Fibroblast of villous mesenchyme (primary cell): ENCODE measurements at places on chromosomes 3 and 15.

GRCh38 chr3:40524222-40524567 lies 565 bp upstream of the ZNF621 start:
- no peak for DNase-seq

GRCh38 chr3:57942388-57942787 lies 65.8 kb upstream of the FLNB start:
- DNase-seq = peak; percentile 91

DNA sequence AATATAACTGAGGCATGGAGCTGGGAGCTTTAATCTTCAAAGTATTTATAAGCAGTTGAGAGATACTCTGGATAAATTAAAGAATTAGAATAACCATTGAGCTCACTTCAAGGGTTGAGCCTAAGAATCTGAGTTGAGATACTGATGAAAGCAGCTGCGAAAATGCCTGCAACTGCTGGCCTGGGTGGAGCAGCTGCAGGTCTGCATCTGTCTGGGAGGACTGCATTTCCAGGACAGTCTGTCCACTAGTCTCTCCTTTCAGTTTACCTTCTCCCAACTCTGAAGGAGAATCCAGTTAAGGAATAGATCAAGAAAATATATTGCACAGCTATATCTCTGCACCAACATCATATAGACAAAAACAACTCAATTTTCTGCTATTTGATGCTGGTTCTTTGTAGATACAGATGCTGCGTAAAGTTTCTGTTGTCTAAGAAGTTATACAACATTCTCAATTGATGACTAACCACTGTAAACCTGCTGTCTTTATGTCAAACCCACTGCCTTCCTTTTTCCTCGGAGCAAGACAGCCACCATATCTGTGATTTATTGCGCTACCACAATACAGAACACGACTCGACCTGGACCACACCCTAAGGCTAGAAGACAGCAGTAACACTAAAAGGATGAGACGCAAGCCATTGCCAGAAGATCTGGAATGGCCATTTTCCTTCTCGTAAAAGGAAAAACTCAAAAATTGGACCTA lies 245.1 kb downstream of the MAGI1 start:
- DNase-seq = no peak

- DNase-seq = peak; percentile 48
These were observed 1.5 kb downstream of the SEMA6D start for GRCh38 chr15:47718497-47719437.

GRCh38 chr15:29749365-29750086 lies 72.7 kb downstream of the TJP1 start:
- no peak for DNase-seq

DNA sequence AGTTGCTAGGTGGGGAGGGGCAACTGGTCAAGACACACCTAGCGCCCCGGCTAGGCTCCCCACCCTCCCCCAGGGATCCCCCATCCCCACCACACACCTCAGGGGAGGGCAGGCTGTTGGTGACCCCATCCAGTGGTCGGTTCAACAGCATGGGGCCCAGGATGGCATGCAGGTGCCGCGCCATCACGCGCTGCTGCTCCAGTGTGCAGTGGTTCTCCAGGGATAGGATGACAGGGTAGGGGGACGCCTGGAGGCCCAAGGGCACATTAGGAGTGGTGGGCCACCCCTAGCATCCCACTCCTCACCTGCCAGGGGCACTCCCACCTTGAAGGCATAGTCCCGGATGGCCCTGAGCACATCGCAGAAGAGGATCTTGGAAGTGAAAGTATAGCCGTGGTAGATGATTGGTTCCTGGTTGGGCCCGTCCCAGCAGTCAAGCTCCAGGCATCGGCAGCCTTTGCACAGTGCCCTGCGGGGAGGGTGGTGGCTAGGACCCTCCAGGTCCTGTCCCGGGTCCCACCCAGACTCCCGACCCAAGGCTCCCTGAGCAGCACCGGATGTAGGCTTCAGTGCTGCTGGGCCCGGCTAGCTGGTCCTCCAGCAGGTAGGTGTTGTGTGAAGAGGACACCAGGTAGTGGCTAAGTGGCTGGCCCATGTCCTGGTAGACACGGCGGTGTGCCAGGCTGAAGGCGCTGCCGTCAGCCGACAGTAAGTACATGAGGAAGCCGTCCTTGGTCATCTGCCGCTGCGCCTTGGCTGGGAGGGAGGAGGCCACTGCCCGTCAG lies 19.4 kb downstream of the VILL start:
- DNase-seq = no peak

DNA sequence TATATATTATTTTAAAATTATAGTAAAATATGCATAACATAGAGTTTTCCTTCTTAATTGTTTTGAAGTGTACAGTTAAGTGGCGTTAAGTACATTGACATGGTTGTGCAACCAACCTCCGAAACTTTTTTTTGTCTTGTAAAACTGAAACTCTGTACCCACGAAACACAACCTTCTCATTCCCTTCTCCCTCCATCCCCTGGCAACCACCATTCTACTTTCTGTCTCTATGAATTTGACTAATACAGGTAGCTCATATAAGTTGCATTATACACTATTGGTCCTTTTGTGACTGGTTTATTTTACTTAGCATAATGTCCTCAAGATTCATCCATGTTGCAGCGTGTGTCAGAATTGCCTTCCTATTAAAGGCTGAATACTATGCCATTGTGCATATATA lies 179.4 kb downstream of the SATB1 start:
- no peak for DNase-seq

DNA sequence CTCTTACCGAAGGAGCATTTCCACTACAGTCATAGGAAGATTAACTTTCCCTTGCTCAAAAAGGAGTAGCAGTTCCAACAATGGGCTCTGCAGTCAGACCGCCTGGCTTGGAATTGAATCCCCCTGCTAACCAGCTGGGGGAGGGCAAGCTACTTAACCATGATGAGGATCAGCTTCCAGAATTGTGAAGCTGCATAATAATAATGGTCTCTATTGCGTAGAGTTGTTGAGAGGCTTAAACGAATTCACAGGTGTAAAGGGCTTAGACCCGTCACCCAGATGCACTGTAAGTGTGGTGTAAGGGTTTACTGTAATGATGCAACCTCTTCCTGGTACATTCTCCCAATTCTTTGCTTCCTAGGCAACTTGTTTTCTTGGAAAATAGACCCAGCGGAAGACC lies 185.2 kb upstream of the RGMA start:
- no peak for DNase-seq

- no peak for DNase-seq
These were observed 24.3 kb upstream of the GPR171 start for GRCh38 chr3:151227266-151227806.
